ENCODE measurements at places on chromosomes 16 and 17.

DNA sequence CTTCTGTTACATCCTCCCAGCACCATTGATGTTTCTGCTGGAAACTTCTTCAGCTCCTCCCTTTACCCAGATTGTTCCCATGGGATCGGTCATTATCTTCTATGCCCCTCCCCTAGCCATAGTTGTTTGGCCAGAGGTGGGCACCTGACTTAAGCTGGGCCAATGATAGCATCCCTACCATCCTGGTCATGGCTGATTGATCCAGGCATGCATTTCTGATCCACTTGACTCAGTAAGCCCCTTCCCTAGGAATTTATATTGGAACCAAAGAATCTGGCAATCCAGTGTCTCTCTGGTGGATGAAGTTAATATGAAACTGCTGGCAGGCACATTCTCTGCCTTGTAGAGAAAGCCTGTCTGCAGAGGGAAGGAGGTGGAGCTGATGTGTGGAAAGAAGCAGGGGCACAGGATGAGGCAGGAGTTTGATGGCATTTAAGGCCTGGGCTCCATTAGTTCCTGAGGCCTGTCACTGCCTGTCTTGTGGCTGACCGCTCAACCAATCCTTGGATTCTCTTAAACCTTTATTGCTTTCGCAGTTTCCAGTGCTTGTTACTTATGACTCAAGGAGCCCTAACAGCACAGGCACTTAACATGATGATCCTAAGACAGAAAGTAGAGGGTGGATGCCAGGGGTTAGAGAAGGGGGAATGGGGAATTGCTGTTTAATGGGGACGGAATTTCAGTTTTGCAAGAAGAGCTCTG lies 152.4 kb downstream of the ABCC12 start:
- DNase-seq = no peak

DNA sequence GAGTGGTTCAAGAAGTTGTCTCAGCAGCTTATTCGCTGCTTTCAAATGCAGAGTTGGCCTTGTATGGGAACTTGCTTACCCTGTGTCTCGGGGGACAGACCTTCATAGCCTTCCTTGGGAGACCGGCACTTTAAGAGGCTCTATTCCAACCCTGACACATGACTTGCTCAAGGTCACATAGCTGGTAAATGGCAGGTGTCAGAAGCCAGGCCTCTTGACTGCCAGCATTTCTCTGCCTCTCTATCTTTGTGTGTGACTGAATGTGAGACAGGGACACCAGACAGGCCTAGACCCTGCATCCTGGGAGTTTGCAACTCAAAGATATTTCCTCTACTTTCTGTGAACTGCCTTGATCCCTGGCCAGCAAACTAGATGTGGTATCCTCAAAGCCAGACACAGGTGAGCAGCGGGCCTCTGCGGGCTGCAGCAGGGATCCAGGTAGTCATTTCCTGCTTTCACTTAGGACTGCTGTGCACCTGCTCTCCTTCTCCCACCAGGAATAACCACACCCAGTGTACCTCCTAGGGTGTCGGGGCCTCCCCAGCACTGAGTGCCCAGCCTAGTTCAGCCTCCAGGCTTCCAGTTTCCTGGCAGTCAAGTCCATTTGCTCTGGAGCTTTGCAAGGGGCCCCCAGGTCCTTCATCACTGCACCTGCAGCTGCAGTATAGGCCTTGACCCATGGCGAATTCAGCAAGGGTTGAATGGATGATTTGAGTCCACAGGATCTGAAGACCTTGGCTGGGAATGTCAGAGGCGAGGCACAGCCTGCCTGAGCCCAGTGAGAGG lies 116.6 kb upstream of the TNRC6C start:
- no peak for DNase-seq

DNA sequence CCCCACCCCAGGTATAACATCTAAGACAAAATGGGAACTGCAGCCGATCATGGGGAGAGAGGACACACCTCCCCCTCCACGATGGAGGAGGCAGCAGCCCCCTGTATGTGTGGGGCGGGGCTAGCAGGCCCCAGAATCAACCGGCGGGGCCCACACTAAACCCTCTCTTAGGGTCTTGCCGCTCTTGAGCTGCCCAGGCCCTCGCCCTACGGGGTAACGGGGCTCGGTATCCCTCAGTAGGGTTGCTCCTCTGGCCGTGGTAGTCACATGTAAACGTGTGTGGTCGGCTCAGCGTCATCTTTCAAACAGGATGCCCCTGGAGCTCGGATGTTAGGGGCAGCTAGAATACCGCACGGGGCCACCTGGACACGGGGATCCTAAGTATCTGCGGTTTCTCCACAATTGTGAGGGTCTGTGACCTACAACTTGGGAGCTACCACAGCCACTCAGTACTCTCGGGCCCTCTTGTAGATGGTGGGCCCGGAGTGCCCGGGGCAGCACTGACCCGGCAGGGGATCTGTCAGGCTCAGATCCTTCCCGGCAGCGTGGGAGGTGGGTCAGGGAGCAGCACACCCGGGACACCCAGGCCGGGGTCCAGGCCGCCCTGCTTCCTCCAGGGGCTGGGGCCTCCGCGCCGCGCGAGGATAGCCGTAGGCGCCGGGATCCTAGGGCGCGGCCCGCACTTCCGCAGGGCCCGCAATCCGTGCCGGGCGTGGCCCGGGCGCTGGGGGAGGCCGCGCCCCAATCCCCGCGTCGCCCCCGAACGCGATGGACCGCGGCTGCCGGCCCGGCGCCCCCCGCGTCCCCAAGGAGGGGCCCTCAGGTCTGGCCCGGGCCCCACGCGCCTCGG lies 781 bp downstream of the ARHGDIA start:
- DNase-seq = no peak

- DNase-seq = no peak
These were observed 89.0 kb upstream of the LHX1 start for GRCh38 chr17:36848008-36848902.

DNA sequence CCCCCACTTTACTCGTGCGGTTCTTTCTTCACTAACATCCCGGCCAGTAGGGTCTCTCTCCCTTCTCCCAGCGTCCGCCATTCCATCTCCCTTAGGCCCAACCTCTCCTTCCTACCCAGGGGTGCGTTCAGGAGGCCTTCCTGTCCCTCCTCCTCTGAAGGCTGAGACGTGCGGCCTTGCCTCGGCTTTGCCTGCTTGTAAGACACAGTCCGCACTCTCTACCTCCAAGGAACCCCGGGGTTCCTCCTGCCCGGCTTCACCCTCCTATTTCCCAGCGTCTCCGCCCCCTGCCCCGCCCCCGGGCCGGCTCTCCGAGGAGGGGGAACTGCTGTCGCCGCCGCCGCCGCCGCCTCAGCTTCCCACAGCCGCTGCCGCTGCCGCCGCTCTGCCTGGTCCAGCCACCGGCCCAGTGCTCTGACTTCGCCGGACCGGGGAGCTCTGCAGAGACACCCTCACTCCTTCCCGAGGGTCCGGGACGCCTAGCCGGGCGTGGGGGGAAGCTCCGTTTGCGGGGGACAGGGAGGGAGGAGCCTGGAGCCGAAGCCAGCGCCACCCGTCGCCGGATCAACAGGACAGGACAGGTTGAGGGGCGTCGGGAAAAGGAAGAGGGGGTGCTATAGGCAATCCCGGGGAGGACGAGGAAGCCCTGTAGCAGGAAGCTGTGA lies 1.2 kb upstream of the FGF11 start:
- peak; percentile 30 for DNase-seq

- no peak for DNase-seq
These were observed 1.8 kb downstream of the RNF43 start for GRCh38 chr17:58415371-58416055.

DNA sequence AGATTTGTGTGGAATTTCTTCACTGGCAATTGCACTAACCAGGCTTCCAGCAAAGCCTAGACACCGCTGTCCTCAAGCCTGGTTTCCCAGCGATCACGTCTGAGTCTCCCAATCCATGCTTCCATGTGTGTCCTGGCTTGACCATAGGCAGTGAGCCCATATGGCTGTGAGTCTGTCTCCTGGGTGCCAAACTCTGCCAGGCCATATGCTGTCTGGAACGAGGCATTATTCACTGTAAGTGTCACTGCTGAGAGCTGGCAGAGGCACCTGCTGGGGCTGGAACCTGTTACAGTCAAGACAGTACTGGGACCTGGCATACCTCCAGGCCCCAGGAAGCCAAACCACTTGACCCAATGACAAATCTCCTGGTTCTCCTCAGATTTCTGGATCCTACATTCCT lies 60.4 kb downstream of the HS3ST2 start:
- DNase-seq = no peak

- DNase-seq = no peak
These were observed 4.8 kb downstream of the SCGB1C2 start for GRCh38 chr17:142102-142661.

DNA sequence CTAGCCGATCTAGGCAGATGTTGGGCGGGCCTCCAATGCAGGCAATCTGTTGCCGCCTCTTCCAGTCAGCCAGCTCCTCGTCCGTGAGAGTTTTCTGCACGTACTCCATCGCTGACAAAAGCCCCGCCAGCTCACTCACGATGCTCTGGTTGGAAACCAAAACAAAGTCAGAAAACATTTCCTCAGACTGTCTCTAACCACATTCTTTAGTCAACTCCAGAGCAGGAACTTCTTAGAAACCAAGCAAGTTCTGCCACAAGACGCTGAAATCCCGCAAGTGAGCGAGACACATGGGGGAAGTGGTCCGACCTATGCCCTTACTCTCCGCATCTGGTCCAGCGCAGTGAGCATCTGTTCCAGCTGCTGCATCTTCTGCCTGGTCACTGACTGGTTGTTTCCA lies 49.1 kb downstream of the STAT5A start:
- DNase-seq = no peak

GRCh38 chr16:89478576-89479221 lies 11.7 kb downstream of the ANKRD11 start:
- no peak for DNase-seq

DNA sequence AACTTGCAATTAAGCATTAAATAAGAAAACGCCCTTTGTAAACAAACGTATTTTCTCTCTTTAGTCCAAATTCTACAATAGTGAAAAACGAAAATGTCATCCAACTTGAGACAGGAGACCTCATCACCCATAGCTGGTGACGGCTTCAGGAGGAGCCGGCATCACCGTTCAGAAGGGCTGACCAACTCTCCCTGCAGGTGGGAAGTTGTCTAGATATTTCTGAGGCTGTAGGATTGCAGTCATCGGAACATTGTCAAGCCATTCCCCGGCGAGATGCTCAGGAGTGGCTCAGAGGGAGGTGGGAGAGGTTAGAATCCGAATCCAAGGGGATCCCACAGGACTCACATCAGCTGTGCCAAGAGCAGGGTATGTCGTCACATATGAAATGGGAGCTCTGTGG lies 76.7 kb downstream of the RBFOX3 start:
- no peak for DNase-seq

DNA sequence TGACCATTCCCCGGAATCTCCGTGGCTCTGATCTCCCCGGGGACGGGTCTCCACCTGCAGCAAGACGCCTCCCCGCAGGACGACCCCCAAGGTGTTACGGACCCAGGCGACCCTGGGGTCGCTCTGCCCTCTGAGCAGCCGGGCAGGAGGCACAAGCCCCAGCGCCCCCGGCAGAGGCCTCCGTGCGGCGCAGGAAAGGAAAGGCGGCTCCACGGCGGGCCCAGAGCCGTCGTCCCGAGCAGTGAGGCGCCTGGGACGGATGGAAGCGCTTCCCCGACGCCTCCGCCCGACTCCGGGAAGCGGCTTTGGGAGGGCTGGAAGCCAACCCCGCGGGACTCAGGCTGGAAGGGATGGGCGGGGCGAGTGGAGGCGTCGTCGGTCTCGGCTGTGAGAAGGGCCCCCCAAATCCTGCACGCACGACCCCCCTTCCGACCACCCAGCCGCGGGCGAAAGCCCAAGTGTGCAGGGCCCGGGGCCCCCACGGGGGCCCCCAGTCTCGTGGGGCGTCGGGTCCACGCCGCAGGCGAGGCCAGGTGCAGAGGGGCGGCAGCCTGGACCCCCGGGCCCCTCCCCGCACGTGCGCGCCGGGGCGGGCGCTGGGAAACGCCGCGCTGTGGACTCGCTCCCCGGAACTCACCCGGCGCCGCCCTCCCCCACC lies 32.7 kb upstream of the RPH3AL start:
- no peak for DNase-seq

- no peak for DNase-seq
These were observed 6.8 kb downstream of the CCDC102A start for GRCh38 chr16:57529391-57530103.

DNA sequence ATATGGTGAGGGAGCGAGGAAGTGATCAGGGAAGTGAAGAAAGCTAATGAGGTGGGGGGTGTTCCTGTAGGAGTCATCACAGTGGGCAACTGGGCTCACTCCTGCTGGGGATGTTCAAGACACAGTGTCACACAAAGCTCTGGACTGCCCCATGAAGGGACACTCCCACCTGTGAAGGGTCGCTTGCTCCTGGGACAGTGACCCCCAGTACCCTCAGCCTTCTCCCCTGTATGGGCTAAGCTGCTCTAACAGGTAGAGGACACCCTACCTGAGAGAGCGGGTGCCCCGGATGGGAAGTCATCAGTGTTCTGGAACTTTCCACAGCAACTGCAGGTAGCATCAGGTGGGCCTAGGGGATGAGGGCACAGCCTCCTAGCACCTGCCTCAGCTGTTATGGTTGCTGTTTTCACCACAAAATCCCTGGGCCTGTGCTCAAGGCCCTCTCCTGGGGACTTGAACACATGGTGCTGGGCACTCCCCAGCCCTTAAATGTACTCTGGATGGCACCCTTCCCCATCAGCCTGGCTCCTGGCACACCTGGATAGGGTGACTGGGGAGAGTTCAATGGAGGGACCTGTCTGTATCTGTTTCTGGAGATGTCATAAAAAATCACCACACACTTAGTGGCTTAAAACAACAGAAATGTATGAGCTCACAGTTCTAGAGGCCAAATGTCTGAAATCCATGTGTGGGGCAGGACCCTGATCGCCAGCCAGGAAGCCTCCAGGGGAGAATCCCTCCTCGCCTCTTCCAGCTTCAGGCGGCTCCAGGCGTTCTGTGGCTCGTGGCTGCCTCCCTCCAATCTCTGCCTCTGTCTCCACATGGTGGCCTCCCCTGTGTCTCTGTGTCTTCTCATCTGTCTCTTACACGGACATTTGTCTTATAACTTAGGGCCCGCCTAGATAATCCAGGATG lies 104.0 kb upstream of the CDH5 start:
- DNase-seq = no peak

GRCh38 chr17:2346475-2346874 lies 9.2 kb downstream of the SGSM2 start:
- DNase-seq = no peak

DNA sequence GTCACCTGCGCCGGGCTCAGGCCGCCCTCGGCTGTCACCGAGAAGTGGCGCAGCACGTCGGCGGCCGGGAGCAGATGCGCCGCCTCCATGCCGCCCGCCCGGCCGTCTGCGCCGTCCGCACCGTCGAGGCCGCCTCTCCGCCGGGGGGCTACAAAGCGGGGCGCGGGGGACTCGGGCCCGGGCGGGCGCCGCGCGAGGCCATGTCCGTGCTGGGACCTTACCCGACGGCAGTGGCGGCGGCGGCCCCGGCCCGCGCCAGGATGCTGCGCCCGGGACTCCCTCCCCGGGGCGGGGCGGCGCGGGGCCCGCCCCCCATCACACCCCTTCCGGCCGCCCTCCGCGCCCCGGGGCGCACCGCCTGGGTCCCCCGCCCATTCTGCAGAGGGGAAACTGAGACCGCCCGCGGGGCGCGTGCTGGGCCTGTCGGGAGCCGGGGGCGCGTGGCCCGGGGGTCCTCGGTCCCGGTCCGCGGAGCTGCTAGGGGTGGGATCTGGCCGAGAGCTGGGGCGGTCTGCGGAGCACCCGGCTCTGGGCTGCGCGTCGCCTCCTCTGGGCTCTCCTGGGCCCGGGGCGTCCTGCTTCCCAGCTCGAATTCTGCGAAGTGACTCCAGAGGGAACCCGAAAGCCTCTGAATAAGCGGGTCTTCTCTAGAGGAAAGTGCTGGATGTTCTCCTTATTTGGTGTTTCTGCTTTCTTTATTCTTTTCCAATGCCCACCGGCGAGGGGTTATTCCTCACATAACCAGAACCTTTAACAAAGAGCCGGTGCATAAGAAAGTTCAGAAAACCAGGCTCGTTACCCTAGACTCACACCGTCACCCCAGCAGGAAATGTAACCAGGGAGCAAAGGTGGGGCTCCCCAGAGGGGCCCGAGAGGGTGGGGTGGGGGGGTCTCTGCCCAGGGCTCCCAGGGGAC lies at the start of gene ATP2A3:
Gene ATP2A3 (minus strand): TSS at position 235 of the 915 bp plus-strand sequence. CDS start 146 bp downstream, at position 89.
- DNase-seq = peak; percentile 41
